Kidney (tissue), 22 donors: ENCODE measurements at places on chromosomes 12 and 14. TPM values are rescaled to one million over a fixed set of nuclear protein-coding genes. Genes with fewer than 3 reads are reported as not detected.

DNA sequence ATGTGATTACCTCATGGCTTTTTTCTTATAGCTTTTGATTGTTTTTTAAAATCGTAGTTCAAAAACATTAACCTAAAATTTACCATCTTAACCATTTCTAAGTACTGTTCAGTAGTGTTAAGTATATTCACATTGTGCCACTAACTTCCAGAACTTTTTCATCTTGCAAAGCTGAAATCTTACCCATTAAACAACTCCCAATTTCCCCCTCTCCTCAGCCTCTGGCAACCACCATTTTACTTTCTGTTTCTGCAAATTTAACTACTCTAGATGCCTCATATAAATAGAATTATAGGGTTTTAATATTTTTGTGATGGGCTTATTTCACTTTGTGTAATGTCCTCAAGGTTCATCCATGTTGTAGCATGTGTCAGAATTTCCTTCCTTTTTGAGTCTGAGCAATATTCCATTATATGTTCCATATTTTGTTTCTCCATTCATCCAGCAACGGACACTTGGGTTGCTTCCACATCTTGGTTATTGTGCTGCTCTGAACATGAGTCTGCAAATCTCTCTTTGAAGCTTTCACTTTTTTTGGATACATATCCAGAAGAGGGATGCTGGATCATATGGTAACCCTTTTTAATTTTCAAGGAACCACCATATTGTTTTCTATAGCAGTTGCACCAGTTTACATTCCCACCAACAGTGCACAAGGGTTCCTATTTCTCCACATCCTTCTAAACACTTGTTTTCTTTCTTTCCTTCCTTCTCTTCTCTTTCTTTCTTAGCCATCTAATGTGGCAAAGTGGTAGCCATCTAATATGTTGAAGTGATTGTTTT, 5.0 kb downstream of the HIF1A start:
- DNase-seq: no peak

DNA sequence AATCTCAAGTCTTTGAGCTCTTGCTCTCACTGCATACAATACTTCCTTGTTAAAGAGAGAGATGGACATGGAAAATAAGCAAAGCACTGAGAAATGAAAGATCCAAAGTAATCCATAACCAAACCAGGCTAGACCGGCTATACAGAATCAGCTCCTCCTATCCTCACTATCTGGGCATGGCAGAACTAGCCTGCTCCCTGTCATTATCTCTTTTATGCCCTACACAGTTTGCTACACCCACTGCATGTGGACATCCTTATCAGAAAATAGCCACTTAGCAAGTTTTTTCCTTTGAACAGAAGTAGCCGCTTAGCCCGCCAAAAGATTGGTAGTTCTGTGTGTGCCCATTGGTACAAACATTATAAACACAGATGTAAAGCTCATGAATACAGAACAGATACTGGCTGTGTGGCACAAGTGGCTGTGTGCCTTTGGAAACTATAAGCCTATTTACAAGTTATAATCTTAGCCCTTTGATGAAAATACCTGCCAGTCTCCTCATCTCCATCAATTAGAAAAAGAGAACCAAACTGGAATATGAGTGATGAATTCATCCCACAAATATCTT, 34.7 kb downstream of the SPTB start:
- DNase-seq: no peak

- no peak for DNase-seq
Observed at GRCh38 chr12:92036771-92037453, 108.7 kb downstream of the BTG1 start.

DNA sequence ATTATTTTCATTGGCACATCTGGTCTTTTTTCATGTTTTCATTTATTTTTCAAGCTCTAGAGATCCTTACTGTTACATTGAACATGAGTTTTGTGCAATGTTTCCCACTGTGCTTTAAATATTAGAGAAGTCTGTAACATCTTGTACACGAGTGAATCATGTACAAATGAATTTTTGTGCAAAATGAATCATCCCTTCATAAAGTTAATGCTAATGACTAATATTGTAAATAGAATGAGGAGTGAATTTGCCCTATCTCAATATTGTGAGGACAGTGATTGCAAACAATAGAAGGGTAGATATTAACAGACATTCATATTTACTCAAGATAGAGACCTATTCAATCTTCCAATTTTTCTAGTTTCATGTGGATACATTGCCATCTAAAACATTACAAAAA, 463.3 kb upstream of the FOXG1 start:
- no peak for DNase-seq

DNA sequence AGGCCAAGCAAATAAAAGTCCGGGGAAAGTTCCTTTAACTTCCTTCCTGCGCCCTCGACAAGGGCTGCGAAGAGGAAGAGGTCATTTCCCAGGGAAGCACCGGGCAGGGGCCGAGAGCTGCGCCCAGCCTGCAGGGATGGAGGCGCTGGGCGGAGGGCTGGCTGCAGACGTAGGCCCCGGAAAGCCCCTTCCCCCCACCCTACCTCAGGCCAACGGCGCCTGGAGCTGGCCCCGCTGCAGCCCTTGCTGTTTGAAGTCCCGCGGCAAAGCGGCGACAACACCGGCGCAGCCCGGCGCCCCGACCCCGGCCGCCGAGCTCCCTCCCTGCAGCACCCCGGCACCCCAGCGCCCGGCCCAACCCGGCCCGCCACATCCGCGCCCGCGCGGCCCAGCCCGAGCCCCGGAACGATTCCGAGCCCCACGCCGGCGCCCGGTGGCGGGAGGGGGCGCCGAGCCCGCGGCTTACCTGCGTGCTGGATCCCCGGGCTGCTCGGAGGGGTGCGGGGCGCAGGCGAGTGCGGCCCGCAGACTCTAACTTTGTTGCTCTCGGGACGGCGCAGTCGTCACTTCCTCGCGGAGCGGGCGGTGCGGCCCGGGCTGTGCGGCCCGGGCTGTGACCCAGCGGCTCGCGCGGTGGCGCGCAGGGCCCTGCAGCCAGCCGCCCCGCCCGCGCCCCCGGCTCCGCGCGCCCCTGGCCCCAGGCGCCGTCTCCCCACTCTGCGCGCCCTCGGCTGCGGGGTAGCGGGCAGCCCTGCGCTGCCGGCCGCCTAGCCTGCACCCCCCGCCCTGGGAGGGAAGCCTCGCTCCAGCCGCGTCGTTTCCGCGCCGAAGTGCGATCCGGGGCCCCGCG, 64.8 kb upstream of the PTGR2 start:
- DNase-seq: peak; percentile 82

- DNase-seq: peak; percentile 2
Observed at GRCh38 chr14:62381311-62382070, 619.3 kb downstream of the SNAPC1 start.

DNA sequence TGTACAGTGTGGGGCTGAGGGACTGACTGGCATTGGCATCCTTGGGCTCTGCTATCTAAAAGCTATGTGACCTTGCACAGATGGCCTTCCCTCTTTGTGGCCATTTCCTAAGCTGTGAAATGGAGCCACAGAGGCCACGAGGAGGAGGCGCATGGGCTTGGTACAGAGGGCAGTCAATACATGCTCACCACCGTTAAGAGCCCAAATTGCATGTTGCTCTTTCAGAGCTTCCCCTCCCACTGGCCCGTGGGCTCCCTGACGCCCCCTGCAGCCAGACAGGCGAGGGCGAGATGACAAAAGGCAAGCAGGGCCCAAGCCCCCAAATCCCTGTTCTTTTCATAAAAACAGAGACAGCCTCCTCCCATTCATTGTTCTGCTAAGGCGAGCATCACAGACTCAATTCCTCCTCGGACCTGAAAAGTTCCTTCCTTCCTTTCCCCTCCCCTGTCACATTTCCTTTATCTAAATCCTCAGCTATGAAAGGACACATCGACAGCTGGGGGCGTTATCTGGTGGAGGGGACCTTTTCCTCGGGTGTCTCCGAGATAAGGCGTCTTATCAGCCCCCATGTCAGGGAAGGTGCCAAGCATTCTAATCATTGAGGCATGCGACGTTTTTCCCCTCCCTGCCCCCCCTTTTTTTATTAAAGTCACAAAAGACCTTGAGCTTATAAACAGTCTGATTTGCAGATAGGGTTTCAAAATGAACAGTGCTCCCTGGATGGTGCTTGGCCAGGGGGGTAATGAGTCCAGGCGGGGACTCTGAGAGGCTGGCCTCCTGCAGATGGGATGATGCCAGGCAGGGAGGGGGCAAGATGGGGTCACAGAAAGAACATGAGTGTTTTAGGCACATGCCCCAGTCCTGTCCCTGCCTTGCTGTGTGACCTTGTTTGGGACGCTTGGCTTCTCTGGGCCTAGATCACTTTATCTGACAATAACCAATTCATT, 26.4 kb downstream of the FAM222A start:
- DNase-seq: no peak

- peak; percentile 1 for DNase-seq
Observed at GRCh38 chr14:30362369-30363218, 196.4 kb upstream of the G2E3 start.

GRCh38 chr12:48198672-48198971, 4.5 kb downstream of the OR10AD1 start:
- peak; percentile 78 for DNase-seq

DNA sequence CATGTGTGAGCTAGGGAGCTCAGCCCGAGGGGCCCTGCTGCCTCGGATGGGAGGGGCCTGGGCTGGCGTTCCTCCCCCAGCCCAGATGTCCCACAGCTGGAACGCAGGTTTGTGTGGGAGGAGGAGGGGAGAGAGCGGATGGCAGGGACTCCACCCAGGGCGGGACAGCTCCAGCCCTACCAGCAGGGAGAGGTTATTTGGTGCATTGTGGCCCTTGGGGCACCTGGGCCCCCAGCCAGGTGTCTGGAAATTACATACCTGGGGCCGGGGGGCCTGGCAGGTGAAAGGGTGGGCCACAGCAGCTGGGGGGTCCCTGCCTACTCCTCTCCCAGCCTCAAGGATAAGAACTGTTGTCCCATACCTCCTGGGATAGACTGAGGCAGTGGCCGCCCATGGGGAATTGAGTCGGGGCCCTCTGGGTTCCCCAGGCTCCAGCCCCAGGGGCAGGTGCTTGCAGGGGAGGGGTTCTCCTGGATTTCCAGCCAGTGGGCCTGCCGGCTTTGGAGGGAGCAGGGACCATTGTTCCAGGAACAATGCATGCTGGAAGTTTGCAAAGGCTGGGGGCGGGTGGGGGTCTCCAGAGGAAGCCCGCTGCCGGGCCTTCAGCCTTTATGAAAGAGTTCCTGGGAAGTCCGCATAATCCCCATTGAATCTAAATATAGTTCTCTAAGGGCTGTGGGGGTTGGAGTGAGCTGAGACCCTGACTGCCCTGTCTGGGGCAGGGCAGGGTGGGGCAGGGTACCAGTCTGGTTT, 1.2 kb downstream of the KIF26A start:
- DNase-seq: peak; percentile 32

DNA sequence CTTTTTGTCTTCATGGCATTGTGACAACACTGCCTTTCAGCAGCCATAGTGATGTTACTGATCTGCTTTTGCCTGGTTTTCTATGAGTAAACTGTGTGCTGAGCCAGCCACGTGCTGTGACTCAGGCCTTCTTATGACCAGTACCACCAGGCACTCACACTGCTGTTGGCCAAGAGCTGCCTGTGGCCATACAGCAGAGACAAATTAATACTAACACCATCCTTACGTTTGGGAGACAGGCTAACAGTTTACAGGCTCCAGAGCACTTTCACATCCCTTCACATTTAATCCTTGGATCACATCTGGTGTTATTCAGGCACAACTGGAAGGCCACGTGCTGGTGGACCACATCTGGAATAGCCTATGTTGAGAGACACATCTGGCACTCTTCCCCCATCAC, 377.9 kb downstream of the CCDC91 start:
- no peak for DNase-seq

DNA sequence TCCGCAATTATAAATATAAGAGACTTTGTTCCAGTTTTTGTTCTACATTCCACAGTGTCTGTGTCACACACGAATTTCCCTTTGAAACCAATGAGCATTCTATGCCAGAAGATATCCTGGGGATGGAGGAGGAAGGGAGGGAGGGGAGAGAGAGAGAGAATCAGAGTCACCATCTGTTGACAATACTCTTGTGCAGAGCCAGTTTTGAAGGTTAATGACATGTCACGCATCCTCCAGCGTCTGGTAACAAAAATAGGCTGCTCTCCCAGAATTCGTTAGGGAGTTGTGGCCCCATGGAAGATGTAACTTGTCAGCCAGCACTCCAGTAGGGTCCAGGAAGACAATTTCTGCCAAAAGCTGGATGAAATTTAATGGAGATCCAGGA, 213.5 kb upstream of the KRR1 start:
- peak; percentile 64 for DNase-seq

- DNase-seq: no peak
Observed at GRCh38 chr12:12153596-12153995, 82.9 kb downstream of the BCL2L14 start.

DNA sequence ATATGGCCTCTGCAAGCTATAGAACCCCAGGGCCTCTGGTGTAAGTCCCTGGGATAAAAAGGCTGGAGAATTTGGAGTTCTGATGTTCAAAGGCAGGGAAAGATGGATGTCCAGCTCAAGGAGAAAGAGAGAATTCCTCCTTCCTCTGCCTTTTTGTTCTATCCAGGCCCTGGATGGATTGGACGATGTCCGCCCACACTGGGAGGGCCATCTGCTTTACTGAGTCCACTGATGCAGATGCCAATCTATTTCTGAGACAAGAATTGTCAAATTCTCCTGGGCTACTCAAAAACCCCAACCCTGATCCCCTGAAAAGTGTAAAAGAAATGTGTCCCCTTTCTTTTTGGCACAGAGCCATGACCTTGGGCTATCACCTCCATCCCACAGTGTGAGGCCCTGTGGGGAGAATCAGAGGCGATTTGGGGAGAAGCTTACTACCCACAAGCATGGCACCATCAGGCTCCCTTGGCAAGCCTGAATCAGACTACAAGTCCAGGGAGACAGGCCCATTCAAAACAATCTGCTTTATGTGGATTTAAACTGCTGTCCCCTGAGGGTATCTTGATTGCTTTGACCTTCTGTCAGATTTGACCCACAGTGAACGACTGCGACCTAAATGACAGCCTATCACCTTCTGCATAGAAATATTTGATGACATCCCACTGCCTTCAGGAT, 334.0 kb downstream of the NUAK1 start:
- DNase-seq: no peak

- DNase-seq: peak; percentile 76
Observed at GRCh38 chr12:128976120-128976738, 123.0 kb downstream of the GLT1D1 start.

DNA sequence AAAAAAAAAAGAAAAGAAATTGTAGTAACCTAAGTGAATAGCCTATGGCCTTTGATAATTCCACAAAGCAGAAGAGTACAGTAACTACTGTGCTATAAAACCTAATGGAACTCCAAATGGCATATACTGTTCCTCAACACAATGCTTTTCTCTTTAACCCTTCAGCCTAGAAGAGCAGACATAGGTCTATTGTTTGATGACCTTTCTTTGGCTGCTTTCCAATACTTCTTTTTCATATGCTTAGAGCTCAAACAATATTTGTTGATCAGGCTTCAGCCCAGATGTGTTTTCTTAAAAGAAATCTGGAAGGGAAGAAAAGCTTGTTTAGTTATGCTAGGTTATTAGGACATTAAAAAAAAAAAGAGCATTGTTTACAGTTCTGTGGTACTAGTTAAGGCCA, 116.4 kb downstream of the NTN4 start:
- DNase-seq: no peak

The TAS2R9 gene
- total RNA-seq: not detected

The DAO gene
- 0.41 TPM for total RNA-seq

The HOXC9 gene
- 16.5 TPM for total RNA-seq

The IL31 gene
- not detected for total RNA-seq

The PDZRN4 gene
- 2.1 TPM for total RNA-seq

The CCDC38 gene
- total RNA-seq: 0.31 TPM
